Activated T-cell treated with anti-CD3 and anti-CD28 coated beads, Interleukin-2, amount 50 U/mL, for 48 hours (primary cell): ENCODE measurements at places on chromosomes 2 and 18.

DNA sequence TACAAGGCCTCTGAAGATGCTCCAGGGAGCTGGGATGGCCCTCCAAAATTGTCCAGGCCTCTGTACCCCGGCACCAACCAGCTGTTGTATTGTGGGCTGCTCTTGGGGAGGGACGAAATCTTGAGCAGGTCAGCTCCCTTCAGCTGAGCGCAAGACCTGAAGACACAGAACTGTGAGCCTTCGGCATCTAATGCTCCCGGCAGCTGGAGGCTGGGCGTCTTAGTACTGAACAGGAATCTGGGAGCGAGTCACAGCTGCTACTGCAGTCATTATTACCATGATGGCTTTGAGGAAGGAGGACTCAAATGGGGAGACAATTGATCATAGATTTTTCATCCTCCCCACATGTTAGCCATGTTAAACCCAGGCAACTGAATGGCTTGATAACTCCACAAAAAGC lies 83.0 kb upstream of the LTBP1 start:
- no peak for DNase-seq

- DNase-seq: no peak
These were observed 72.9 kb upstream of the SCG2 start for GRCh38 chr2:223674998-223675609.

DNA sequence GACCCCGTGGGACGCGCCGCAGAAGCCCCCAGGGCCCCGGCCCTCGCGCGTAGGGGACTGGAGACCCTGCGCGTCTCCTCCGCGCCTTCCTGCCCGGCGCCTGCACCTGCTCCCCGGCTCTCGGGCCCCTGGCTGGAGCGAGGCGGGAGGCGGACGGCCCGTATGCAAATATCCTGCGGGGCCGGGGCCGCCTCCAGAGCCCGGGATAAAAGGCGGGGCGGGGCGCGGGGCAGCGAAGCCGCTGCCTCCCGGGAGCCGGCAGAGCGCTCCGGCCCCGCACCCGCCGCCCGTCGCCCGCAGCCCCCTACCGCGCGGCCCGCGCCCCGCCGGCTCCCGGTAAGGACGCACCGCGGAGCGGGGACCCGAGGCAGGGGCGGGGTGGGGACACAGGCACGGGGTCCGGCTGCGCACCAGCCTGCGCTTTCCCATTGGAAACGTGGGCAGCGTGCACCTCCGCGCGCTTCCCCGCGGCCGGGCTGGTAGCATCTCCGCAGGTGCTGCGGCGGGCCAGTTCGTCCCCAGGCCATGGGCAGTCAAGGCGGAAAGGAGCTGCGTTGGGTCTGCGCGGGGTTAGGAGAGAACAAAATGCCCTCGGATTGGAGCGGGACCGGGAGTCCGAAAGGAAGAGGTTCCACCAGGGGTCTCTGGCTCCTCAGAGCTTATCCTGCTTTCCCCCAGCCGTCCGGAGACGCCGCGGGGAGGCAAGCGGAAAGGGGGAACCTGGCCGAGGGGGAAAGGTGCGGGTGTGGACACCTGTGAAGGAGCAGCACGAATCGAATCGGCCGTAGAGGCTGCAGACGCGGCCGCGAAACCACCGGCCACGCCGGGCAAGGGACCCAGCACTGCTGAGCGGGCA lies at the start of gene ATP6V1C2:
ATP6V1C2 (plus strand) TSS at position 235 of the 856 bp plus-strand sequence. CDS start 1,220 bp downstream, outside the sequence.
- DNase-seq: no peak

DNA sequence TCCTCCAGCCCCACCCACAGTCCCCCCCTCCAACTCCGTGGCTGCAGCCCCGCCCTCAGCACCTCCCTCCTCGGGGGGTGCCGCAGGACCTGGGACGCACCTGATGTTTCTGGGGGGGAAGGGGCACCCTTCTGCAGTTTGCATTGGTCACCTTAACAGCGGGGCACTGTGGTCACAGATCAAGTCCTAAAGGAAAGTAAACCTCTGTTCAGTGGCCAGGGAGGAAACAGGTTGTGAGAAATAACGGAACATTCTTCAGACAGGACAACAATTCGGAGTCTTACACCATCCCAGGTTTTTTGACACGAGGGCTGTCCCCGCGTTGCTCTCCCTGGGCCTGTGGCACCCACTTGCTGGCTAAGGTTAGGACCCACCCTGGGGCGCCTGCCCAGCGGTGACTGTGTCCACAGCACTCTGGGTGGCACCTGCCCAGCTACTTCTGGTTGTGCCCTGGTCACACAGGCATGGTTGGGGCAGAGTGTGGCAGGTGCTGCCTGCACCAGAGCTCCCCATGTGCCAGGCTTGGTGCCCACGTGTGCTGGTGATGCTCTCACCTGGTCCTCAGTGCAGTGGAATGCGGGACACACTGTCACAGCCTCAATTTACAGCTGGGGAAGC lies 93.5 kb upstream of the OTOS start:
- DNase-seq: no peak
